ENCODE measurements at places on chromosomes 1 and 21.

- no peak for DNase-seq
Measured at GRCh38 chr1:167631936-167632614, 2.0 kb downstream of the RCSD1 start.

DNA sequence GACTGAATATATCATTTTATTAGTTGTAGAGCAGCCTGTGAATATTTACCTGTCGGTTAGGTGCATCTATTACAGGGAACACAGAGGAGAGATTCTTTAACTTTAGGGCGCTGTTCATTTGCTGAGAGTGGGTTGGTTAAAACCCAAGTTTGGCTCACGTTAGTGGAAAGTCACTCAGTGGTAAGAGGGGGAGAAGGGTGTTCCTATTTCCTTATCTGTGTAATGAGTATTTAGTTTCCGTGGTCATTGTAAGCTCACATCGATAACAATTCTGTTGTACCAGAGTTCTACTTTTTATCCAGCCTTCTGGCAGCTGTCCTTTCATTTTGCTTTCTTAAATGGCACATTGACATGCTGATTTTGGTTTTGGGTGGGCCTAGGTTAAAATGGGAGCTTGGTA lies 773.2 kb upstream of the ADAMTS5 start:
- no peak for DNase-seq

GRCh38 chr1:74772945-74773344 lies 40.0 kb downstream of the TYW3 start:
- no peak for DNase-seq

DNA sequence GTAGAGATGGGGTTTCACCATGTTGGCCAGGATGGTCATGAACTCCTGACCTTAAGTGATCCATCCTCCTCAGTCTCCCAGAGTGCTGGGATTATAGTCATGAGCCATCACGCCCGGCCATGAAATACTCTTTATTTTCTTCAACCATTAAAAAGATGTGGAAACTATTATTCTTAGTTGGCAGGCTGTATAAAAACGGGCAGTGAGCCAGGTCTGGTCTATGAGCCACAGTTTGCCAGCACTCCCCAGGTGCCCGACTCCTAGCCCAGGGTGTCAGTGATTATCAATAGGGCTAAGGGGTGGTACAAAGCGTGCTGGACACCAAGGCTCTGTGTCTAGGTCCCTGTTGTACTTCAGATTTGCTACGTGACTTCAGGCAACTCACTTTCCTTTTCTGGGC lies 3.7 kb upstream of the TMEM61 start:
- DNase-seq = no peak

DNA sequence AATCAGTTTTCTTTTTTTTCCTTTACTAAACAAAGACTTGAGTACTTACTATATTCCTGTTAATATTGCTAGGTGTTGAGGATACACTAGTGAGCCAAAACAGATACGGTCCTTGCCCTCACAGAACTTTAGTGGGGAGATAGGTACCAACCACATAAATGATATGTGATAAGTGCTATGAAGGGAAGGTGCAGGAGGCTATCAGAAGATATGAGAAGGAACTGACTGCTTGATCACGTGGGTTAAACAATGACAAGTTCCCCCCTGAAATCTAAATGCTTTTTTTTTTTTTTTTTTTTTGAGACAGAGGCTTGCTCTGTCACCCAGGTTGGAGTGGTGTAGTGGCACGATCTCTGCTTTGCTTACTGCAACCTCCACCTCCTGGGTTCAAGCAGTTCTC lies 25.0 kb downstream of the RBM15 start:
- no peak for DNase-seq

DNA sequence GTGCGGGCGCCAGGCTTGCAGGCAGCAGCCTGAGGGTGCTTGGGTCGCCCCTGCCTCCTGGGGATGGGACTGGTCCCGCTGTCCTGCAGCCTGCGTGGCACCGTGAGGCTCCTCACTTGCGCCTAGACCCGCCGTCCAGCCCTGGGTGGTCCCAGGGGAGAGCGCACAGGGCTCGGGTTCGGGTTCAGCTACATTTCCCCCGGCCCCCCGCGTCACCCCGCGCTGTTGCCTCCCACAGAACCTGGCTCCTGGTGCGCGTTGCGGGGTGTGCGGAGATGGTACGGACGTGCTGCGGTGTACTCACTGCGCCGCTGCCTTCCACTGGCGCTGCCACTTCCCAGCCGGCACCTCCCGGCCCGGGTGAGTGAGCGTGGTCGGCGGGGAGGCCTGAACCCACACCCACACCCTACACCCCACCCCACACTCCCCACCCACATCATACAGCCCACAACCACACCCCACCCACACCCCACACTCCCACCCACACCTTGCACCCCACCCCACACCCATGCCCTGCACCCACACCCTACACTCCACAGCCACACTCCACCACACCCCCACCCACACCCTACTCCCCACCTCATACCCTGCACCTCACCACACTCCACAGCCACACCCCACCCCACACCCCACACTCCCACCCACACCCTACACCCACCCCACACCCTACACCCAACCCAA lies 6.2 kb upstream of the PFKL start:
- DNase-seq = no peak

GRCh38 chr1:66777831-66778230 lies 23.2 kb downstream of the INSL5 start:
- no peak for DNase-seq

DNA sequence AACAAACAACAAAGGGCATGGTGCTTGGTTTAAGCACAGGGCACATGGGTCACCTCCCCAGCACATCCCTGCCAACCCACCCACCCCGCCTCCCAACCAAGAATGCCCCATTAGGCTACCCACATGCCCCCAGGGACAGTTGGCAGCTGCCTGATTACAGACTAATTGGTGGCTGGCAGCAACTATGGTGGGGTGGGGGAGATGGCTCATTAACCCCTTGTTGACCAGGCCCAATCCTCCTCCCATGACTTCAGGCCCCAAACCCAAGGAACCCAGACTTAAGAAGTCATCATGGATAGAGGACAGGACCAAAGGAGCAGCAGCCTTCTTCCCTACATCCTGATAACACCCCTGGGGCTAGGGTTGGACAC lies 1.3 kb downstream of the RIMS3 start:
- no peak for DNase-seq

- DNase-seq = peak; percentile 71
Measured at GRCh38 chr1:207962716-207963426, 51.9 kb upstream of the CD34 start.

GRCh38 chr1:164830628-164831027 lies 271.6 kb downstream of the PBX1 start:
- no peak for DNase-seq

- DNase-seq = peak; percentile 39
Measured at GRCh38 chr1:178563099-178563820, 50.4 kb downstream of the TEX35 start.

DNA sequence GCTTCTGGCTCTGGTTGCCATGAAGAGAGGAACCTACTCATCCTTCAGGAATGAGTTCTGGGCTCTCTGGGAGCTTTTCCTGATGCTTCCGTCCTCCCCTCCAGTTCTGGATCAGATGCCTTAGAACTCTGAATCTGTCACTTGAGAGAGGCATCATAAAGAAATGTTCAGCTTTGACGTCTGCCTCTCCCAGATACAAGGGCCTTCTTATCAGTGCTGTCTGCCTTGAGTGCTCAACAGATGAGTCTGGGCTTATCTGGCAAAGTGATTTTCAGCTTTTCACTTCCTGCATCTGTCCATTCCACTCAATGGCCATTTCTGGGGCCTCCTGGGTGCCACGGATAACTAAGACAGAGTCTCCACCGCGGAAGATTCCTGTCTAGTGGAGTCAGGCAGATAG lies 12.3 kb upstream of the OTUD3 start:
- no peak for DNase-seq

DNA sequence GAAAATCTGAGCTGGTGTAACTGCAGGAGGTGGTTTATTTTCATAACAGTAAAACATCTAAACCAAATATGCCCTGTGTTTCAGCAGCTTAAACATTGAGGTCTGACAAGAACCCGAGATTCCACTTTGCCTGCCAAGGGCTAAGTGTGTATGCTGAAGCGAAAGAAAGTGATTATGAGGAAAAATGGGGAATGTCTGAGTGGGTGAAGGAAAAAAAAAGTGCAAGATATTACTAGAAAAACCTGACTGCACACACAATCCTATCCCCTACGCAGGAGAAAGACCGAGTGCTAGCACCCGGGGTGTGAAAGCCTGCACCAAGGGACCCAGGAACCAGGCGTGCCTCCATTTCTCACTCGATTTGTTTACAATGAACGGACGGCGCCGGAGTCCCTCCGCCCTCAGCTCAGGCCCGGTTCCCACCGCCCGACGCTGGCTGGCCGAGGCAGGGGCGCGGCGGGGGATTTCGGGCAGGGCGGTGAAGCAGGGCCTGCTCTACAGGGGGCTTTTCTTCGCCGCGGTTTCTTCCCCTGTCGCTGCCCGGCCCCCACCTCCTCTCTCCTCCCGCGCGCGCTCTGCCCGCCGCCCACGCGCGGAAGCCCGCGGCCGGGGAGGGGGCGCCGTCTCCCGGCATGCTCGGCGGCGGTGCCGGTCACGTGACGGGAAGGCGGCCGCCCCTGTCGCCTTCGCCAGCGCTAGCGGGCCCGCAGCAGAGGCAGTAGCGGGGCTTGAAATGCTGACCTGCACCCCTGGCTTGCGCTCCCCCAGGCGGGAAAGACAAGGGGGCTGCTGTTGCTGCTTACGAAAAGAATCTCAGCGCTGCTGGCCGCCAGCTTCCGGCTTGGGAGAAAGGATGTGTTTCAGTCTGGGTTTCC lies 35.9 kb downstream of the ITPKB start:
- peak; percentile 84 for DNase-seq

DNA sequence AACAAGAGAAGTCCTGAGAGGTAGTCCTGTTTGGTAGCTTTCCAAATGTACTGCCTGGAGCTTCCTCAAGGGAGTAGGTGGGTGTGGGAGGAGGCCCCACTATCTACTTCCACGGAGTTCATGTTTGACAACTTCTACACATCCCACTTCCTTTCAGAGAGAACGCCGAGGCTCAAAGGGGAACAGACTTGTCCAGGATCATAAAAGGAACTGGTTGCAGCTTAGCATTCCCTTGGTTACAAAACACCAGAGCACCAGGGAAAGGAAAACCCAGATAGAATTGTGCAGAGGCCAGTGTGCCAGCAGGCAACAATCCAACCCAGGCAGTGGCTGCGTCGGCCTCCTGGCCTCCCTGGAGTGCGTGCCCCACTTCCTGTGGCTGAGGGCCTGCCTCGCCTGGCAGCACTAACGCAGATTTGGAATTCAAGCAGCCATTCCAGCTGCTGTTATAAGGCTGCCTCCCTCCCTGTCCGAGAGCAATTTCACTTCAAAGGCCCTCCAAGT lies 4.2 kb upstream of the RAP1GAP start:
- DNase-seq = no peak

- no peak for DNase-seq
Measured at GRCh38 chr1:238401144-238401543, 510.4 kb upstream of the ZP4 start.

- no peak for DNase-seq
Measured at GRCh38 chr1:82420584-82420983, 619.9 kb downstream of the ADGRL2 start.

- peak; percentile 44 for DNase-seq
Measured at GRCh38 chr1:5571438-5571837, 420.8 kb downstream of the NPHP4 start.

- no peak for DNase-seq
Measured at GRCh38 chr21:29025328-29025713, 853 bp downstream of the USP16 start.

- no peak for DNase-seq
Measured at GRCh38 chr1:230382001-230382491, 44.1 kb downstream of the PGBD5 start.

- no peak for DNase-seq
Measured at GRCh38 chr1:95467036-95467435, 233.0 kb downstream of the RWDD3 start.

GRCh38 chr1:7302126-7302525 lies 469.0 kb upstream of the VAMP3 start:
- no peak for DNase-seq

- no peak for DNase-seq
Measured at GRCh38 chr21:42226626-42227025, 7.7 kb downstream of the ABCG1 start.

DNA sequence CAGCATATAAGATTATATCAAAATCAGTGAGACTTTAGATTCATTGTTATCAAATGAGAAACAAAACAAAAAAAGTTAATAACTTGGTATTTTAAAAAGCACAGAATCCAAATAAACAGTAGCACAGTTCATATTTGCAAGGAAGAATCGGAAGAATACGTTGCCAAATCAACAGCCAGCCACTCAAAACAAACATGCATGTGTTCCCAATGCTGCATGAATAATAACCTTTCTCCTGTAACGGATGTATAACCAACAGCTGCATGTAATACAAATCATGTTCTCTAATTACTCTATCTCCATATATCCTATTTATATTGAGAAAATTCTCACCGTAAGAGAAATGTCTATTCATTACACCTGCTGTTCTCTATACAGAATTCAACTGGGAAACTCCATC lies 98.9 kb upstream of the FOXD3 start:
- DNase-seq = no peak

- no peak for DNase-seq
Measured at GRCh38 chr1:2187619-2188018, 7.0 kb downstream of the FAAP20 start.

DNA sequence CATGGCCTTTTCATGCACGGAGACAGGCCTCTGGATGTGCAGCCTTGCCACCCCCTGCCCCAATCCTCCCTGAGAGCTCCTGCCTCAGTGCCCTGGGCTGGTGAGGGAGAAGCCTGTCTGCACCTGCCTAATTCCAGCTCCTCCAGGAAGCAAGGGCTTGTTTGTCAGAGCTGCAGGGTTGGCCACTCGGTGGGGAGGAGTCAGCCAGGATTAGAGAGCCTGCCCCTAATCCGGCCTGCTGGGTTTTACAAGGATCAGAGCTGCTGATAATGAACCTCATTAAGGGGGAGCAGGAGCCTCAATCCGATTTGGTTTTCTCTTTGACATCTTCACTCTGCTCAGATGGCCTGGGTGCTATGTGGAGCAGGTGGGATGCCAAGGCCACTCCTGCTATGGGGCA lies 31.9 kb upstream of the LHX4 start:
- no peak for DNase-seq

DNA sequence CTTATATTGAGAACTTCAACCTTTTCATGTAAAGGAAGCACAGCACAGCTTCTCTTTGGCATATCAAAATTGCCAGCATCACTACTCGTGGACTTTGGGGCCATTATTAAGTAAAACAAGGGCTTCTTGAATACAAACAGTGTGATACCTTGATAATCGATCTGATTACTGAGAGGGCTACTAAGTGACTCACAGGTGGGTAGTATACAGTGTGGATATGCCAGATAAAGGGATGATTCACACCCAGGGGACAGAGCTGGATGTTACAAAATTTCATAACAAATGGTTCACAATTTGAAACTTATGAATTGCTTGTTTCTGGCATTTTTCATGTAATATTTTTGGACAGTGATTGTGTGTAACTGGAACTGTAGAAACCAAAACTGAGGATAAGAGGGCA lies 15.4 kb downstream of the HDAC1 start:
- no peak for DNase-seq
